ENCODE measurements at places on chromosomes 2 and 18. TPM values are rescaled to one million over a fixed set of nuclear protein-coding genes. Genes with fewer than 3 reads are reported as not detected.

The RAPGEF4 gene
- not detected for total RNA-seq

The DDX1 gene
- 54.2 TPM for total RNA-seq

The SLC11A1 gene
- 0.35 TPM for total RNA-seq

The VWA3B gene
- total RNA-seq: not detected

The PID1 gene
- total RNA-seq: not detected

The TEKT4 gene
- total RNA-seq: 0.15 TPM

The STAT4 gene
- total RNA-seq: 0.23 TPM

The TMEM37 gene
- total RNA-seq: 1.2 TPM

The MEP1B gene
- total RNA-seq: not detected

The FBXO15 gene
- total RNA-seq: 2.2 TPM

The PLGLB1 gene
- 2.7 TPM for total RNA-seq

The SPP2 gene
- total RNA-seq: not detected

The RTP5 gene
- total RNA-seq: not detected

The STPG4 gene
- 6.5 TPM for total RNA-seq

All from PC-9 (cell line).